ENCODE measurements at places on chromosomes 7 and 10. TPM values are rescaled to one million over a fixed set of nuclear protein-coding genes. Genes with fewer than 3 reads are reported as not detected.

ABCC2 gene
- total RNA-seq, result 0.15 TPM

TEX36 gene
- not detected for total RNA-seq

PLA2G12B gene
- total RNA-seq, result 0.90 TPM

CYP2C19 gene
- not detected for total RNA-seq

NPVF gene
- not detected for total RNA-seq

TMEM120A gene
- total RNA-seq, result 35.3 TPM

GCK gene
- 21.0 TPM for total RNA-seq

AQP1 gene
- total RNA-seq, result 517 TPM

AGMO gene
- total RNA-seq, result not detected

KCP gene
- total RNA-seq, result not detected

ST8SIA6 gene
- total RNA-seq, result 11.0 TPM

GRCh38 chr10:128543151-128543550 is 416.9 kb upstream of the MKI67 start:
- no peak for DNase-seq

DNA sequence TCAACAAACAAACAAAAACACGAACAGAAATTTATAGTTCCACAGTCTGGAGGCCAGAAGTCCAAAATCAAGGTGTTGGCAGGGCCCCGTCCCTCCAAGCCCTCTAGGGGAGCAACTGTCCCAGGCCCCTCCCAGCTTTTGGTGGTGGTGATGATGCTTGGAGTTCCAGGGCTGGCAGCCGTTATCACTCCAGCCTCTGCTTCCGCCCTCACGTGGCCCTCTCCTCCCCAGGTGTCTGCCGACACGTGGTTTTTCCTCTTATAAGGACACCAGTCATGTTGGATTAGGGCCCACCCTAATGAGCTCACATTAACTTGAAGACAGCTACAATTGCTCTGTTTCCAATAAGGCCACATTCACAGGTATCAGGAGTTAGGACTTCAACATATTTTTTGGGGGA is 49.7 kb downstream of the MICALL2 start:
- no peak for DNase-seq

- no peak for DNase-seq
Measured at GRCh38 chr10:127345231-127345965, 149.0 kb upstream of the INSYN2A start.

DNA sequence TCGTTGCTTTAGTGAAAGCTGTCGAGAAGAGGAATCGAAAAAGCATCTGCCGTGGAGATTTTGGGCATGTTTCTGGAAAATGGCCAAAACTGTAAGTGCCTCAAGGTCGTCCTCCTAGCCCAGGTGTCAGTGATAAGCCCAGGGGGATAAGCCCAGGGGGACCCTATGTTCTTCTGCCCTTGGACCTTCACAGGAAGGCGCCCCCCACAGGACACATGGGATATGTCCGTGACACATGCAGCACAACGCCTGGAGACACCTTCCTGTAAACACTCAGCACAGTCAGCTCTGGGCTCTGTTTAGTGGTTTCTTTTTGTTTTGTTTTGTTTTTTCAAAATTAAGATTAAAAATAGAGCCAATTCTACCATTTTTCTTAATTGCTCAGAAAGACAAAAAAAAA is 272.7 kb downstream of the KLF6 start:
- no peak for DNase-seq

- no peak for DNase-seq
Measured at GRCh38 chr10:37703114-37703513, 154.3 kb downstream of the ZNF248 start.

GRCh38 chr10:33126742-33127141 is 168.7 kb upstream of the ITGB1 start:
- DNase-seq, result no peak

DNA sequence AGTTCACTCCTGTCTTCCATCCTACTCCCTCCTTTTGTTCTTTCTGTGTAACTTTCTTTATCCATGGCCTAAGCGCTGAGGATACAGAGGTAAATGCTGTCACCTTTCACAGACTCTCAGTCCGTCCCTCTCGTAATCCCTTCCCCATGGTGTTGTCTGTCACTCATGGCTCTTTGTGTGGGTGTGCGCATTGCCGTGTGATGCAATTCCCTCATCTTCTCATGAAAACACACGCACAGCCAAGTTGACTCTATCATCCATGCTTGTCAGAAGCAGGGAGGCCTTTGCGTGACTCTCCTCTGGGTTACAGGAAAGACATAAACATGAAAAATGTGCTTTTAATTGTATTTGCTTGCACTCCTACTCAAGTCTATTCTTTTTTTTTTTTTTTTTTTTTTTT is 125.6 kb upstream of the C7orf33 start:
- no peak for DNase-seq

DNA sequence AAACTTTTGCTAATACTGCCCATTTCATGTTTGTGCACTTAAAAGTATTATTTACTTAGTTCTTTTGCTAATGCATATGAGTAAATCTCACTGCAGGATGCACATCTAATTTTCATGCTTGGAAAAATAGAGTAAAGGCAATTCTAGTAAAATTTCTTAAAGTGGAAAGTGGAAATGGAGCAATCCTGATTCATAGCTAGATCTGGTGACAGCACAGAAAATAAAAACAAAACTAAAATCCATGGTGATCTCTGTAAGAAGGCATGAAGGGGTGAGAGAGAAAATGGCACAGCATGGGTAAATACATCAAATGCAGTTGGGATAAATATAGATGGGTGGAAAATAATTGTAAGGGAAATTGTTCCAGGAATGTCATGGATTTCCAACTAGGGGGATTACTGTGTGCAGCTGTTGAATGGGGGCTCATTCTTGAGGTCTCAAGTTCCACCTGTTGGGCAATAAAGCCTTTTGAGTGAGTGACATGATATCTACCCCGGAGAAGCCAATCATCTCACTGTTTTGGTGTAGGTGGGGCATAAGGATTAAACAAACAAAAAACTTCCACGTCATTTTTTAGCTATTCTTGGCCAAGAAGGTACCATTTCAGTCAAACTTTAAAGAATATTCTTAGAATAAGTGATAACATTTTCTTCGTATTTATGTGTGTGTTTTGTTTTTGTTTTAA is 1.7 kb upstream of the MCU start:
- DNase-seq, result no peak

DNA sequence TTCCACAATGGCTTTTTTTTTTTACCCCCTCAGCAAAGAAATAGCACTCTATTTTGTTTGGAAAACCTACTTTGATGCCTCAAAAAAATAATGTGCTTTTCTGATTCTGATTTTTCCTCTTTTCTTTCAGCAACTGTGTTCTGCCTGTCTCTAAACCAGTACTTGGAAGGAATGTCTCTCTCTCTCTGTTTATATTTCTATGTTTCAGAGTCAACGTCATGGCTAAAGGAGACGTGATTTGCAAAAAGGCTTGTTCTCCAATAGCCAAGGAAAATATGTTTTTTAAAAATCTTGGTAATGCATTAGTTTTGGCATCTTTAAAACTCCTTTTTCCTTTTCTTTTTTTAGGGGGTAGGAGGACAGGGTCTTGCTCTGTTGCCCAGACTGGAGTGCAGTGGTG is 56.0 kb upstream of the SDK1 start:
- no peak for DNase-seq

GRCh38 chr10:106740071-106740470 is 424.4 kb downstream of the SORCS1 start:
- DNase-seq, result no peak

DNA sequence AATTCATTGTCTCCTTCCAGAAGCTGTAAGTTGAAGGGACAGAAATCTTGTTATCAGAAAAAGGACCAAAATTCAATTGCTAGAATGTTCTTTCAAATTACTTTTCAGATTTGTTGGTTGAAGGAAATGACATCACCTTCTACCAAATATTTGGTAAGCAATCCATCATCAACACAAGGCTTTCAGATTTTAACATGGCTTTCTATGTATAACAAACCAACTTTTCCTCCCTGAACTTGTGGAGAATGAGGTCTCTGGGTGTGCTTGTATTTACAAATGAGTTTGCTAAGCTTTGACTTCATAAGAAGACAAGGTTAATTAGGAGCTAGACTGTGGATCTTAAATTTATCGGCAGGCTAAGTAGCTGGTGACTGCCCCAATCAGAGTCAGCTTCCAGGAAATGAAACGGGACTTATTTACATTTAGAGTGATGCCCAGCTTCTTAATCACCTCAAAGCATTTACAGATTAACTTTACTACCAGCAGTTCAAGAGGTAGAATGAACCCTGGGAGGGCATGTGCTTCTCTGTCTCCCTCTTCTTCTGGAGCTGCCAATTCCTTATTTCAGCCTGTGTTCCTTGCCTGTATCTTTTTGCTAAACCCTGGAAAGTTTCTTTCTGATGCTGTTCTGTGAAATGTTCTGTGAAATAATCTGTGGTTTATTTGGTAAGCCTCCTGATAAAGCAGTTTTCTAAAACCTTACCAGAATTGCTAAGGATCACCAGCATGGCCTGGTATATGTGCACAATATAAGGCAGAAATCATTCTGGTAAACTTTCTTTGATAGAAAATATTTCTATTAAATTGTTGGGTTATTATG is 248.8 kb upstream of the FZD8 start:
- no peak for DNase-seq

DNA sequence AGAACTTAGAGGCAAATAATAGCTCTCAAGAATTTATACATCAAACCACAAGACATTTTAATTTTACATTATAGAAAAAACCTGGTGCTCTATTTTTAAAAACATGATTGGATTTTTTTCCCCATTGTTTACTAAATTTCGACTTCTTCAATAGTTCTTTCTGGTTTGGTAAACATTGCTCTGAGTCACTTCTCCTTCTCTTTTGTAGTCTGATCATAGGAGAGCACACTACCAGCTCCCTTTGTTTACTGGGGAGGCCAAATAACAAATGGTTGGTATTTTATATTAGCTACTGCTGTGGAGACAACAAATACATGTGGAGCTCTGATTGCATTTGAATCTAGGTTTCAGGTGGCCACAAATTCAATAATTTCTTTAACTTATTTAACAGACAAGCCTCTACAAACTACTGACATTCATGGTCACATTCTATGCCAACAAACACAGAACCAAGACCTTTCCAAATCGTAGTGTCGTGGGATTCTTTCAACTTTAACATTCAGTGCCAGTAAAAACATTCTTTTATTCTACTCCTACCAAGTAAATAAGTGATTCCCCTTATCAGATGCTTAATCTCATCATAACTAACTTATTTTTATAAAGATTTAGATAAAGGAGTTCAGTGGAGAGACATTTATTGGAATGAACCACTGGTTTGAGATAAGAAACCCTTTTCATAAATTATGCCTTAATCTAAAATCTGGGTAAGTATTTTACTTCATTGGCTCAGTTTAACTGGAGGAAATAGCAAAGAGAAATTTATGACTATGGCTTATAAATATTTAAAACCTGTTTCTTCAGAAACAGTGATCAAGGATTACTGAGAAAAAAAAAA is 17.7 kb upstream of the FXYD4 start:
- no peak for DNase-seq

- DNase-seq, result no peak
Measured at GRCh38 chr7:70616211-70616610, 515.7 kb upstream of the GALNT17 start.

GRCh38 chr7:44223362-44224079 is 22.7 kb downstream of the YKT6 start:
- no peak for DNase-seq

- no peak for DNase-seq
Measured at GRCh38 chr7:111138193-111138569, 47.3 kb downstream of the LRRN3 start.

DNA sequence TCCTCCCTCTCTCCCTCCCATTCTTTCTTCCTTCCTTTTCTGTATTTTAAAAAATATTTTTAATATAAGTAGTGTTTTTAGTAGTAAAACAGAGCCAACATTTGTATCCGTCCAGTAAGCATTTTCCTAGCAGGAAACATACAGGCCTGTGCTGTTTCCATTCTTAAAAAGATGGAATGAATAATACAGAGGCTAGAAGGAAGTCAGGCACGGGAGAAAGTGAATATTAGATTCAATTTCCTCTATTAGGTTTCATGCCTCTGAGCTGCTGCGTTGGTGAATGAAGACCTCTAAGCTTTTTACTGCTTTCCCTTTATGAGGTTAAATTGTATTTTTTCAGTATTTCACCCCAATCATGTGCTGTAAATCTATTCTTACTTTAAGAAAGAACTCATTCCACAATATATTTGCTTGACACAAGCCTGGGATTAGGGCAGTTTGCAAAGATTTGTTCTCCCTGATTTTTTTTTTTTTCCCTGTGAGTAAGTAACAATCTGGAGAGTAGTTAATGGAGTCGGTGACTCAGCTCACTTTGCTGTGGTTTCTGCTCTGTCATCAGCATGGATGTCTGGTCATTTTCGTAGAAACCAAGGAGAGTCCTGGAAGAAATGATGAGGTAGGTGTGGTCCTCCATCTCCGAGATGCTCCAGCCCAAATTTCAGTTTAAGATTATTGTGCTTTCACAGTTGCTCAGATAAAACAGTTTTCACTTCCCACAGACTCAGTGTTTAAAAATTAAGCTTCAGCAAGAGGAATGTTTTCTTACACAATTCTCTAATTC is 76.1 kb upstream of the PITRM1 start:
- DNase-seq, result no peak

GRCh38 chr10:52951824-52952223 is 179.2 kb upstream of the MBL2 start:
- no peak for DNase-seq

DNA sequence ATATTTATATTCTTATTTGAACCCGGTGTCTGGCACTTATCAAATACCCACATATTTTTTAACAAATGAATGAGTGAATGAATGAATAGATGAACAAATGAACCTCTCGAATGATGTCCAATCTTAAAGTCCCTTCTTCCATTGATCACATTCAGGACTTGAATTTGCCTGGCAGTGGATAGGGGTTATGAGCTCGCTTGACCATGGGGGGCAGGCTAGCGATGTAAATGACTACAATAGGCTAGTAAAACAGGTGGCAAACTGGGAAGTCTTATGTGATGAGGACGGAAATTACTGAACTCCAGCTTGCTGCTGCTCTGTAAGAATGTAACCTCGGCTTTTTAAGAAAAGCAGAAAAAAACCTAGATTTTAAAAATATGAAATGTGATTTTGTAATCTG is 247.7 kb upstream of the DKK1 start:
- DNase-seq, result no peak

- no peak for DNase-seq
Measured at GRCh38 chr7:40808378-40808942, 673.7 kb downstream of the SUGCT start.

DNA sequence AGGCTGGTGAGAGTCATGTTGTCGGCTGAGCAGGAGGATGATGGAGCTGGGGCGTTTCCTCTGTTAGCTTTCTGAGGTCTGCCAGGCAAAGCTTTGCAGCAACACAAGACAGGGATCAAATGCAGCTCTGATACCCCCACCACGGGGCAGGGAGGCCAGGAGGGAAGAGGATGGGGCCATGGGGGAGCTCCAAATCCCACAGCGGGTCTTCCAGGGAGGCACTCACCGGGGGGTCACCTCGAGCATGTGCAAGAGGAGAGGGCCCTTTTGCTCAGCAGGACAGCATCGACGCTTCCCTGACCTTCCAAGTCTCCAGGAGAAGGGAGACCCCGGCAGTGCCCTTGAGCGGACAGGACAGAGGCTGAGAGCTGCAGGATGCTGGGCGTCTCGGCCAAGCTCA is 127.5 kb downstream of the WDR37 start:
- no peak for DNase-seq

- no peak for DNase-seq
Measured at GRCh38 chr10:100349087-100349486, 2.1 kb downstream of the SCD start.

GRCh38 chr7:42071372-42072261 is 165.4 kb downstream of the GLI3 start:
- DNase-seq, result no peak

GRCh38 chr7:114047889-114048288 is 129.1 kb upstream of the PPP1R3A start:
- DNase-seq, result no peak

GRCh38 chr10:132974886-132975830 is 32.8 kb upstream of the CFAP46 start:
- DNase-seq, result no peak

- DNase-seq, result no peak
Measured at GRCh38 chr7:144098776-144099175, 10.6 kb upstream of the OR2A2 start.

Data from right atrium auricular region (tissue), 2 donors.